ENCODE measurements at places on chromosomes 5 and 9.
A peak's percentile ranks its signal among the peaks of the same experiment; 100 is the strongest.

- no peak for DNase-seq
These were observed 185.7 kb downstream of the GAPVD1 start for GRCh38 chr9:125447202-125447802.

DNA sequence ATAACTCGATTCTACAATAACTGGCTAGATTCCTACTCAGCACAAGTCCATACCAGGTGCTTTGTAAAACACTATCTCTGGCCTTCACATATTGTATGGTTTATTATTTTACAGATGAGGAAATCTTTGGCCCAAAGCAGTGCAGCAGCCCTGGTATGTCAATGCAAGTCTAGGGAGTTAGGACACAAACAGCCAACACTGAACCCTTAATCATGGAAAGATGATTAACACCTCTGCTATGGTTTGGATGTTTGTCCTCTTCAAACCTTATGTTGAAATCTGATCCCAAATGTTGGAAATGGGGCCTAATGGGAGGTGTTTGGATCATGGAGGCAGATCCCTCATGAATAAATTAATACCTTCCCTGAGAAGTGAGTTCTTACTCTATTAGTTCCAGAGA lies 76.6 kb downstream of the MAPKAP1 start:
- no peak for DNase-seq

GRCh38 chr5:157464519-157465171 lies 4.6 kb downstream of the NIPAL4 start:
- DNase-seq: peak; percentile 83

GRCh38 chr5:55895346-55895745 lies 44.2 kb downstream of the IL31RA start:
- DNase-seq: no peak

DNA sequence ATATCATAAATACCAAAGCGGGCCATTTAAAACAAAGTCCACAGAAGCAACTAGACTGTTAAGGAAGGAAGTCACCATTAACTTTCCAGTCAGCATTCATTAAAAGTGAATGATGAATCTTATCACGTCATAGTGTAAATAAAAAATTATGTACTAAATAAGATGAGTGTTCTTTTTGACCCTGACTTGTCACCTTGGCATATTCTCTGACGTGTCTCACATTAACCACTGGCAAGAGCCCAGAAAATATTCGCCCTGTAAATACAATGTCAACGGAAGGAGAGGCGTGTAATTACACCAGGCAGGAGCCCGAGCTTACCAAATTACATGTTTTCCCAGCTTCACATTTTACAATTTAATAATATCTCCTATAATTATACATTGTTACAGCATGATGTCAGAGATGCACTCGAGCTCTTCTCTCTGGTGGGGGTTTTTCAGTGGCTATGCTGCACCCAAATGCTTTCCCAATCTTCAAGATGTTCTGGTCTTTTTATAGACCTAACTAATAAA lies 29.3 kb upstream of the UBE2QL1 start:
- DNase-seq: no peak

GRCh38 chr5:145697251-145697990 lies 137.7 kb downstream of the PRELID2 start:
- DNase-seq: peak; percentile 6

GRCh38 chr5:135116160-135116561 lies 82.1 kb upstream of the PITX1 start:
- no peak for DNase-seq

- no peak for DNase-seq
These were observed 76.6 kb downstream of the OTULIN start for GRCh38 chr5:14741131-14741530.

DNA sequence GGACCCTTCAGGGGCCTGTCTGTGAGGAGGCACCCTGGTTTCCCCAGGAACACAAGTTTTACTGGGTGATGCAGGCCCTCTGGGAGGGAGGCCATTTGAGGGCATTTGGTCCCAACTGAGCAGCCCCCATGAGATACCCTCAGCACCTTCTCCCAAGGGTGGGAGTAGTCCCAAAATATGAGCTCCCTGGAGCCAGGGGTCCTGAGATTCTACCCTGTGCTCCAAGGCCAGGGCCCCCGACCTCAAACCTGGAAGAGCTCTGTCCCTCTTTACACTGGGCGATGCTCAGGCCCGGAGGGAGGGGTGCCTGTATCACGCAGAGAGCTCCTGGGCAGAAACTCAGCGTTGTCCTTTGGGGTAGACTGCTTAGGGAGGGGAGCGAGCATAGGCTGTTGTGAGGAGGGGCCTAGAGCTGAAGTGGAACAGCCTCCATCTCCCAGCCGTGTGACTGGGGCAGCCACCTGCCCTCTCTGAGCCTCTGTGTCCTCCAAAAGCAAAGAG lies 64.0 kb upstream of the SYNPO start:
- no peak for DNase-seq

GRCh38 chr5:61251874-61252642 lies 80.0 kb upstream of the ZSWIM6 start:
- DNase-seq: no peak

DNA sequence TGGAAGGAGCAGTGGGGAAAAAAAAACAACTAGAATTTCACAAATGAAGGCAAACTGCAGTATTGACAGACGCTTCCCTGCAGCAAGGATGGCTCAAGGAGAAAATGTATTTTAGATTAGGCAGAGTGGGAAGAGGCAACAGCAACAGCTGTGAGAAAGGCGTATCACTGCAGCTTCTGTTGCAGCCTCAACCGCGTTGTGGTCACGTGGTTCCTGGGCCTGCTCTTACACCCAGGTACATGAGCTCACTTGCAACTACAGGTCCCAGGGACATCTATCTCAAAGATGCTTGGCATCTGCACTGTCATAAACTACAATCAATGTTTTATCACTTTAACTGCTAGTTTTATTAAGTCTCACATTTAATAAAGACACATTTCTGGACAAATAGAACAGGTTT lies 36.0 kb upstream of the GOLM1 start:
- DNase-seq: no peak

GRCh38 chr5:2615917-2616316 lies 135.6 kb downstream of the IRX2 start:
- no peak for DNase-seq

- no peak for DNase-seq
These were observed 106.1 kb upstream of the ICE1 start for GRCh38 chr5:5316334-5316733.

- no peak for DNase-seq
These were observed 142.1 kb downstream of the EPB41L4A start for GRCh38 chr5:112276991-112277390.

DNA sequence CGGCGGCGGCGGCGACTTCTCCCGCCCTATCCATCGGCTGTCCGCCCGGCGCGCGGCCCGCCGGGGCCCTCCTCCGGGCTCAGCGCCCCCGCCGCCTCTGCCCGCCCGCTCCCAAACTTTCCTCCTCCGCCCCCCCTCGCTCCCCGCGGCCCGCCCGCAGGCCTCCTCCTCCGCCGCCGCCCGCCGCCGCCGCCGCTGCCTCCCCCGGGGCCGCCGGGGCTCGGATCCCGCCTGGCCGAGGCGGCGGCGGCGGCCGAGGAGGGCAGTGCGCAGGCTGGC lies 460 bp upstream of the PBX3 start:
- no peak for DNase-seq

Measured in fibroblast of skin of left biceps (primary cell).